ENCODE measurements at places on chromosomes 5 and 9.
A peak's percentile ranks its signal among the peaks of the same experiment; 100 is the strongest.

- DNase-seq: no peak
Observed at GRCh38 chr9:95087659-95088242, 229.8 kb downstream of the FANCC start.

GRCh38 chr9:131593091-131593820 is 47.9 kb downstream of the PRRT1B start:
- DNase-seq: no peak

GRCh38 chr9:76650692-76651091 is 113.5 kb upstream of the PCA3 start:
- no peak for DNase-seq

- peak; percentile 76 for DNase-seq
Observed at GRCh38 chr9:92634712-92635605, 35.0 kb downstream of the IPPK start.

GRCh38 chr5:180474569-180474968 is 19.6 kb upstream of the CNOT6 start:
- no peak for DNase-seq

- DNase-seq: no peak
Observed at GRCh38 chr9:116153765-116154333, at the start of gene PAPPA. TSS of gene PAPPA (plus strand) at chr9:116153791. CDS start at chr9:116154173, 382 bp downstream.

DNA sequence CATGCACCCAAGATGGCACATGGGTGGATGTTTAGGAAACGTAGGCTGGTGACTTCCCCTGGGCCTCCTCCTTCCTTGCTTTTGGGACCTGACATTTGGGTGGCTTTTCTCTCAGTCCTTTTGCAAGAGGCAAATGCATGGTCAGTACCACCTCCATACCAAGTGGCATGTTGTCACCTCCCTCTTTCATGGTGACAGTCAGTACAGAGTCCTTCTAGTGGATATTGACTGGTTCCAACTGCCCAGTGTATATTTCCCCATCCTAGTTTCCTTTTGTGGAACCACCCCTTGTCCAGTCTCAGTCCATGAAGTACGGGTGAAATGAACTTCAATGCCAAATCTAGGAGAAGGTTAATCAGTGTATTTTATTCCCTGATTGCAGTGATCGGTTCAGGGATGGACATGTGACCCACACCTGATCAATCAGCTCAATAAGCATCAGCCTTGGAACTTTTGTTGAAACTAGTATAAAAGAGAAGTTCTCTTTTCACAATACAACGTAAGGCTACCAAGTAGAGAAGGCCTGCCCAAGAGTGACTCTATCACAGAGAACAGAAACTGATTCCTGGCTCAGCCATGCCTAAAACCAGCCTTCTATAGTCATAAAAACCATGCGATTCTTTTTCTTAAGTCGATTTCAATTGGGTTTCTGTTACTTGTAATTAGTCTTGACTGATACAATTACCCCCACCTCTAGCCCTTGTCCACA is 143.4 kb upstream of the KLF9 start:
- DNase-seq: no peak

- no peak for DNase-seq
Observed at GRCh38 chr9:134328341-134328840, 2.1 kb downstream of the RXRA start.

DNA sequence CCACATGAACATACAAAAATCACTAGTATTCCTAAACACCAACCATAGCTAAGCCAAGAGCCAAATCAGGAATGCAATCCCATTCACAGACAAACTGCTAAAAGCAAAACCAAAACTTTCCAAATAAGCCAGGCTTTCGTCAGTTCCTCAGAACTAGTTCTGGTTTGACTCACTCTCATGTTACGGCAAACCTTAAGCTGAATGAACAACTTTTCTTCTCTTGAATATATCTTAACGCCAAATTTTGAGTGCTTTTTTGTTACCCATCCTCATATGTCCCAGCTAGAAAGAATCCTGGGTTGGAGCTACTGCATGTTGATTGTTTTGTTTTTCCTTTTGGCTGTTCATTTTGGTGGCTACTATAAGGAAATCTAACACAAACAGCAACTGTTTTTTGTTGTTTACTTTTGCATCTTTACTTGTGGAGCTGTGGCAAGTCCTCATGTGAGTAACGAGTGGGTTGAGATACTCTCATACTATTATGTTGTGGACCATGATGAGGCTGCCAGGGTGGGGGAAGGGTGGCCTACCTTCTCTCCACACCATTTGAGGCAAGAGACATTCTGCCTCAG is at the start of gene PDCD1LG2:
Gene PDCD1LG2, plus strand, starts transcription at position 172 of the 572 bp plus-strand sequence. CDS start 12,016 bp downstream, outside the sequence.
- DNase-seq: no peak

DNA sequence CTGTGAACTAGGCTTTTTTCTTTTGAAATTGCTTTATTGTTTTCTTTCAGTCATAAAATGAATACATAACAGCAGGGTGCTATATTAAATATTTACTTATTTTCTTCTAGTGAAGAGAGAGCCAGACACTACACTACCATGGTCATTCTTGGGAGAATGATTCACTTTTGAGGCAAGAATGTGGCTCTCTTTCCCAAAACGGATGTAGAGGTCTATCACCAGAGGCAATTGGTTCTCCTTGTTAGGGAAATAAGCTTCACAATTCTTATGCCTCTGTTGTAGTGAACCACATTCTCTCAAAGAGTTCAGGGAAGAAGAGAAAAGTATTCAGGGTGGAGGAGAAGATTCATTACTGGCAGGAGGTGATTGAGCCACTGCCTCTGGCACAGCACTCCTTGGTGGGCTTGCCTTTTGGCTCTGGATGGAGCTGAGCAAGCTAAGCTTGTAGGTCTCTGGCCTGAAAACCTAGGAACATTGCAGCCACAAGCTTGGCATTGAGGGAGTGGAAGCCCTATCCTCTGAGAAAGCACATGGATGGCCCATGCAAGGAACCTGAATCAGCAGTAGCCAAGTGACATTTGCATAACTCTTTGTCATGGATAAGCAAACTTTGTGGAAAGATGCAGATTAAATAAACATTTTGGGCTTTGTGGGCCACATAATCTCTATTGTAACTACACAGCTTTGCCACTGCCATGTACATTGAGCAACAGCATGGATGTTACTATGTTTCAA is 179.0 kb upstream of the TNC start:
- DNase-seq: no peak

GRCh38 chr5:1332461-1333001 is 12.4 kb downstream of the CLPTM1L start:
- DNase-seq: no peak

DNA sequence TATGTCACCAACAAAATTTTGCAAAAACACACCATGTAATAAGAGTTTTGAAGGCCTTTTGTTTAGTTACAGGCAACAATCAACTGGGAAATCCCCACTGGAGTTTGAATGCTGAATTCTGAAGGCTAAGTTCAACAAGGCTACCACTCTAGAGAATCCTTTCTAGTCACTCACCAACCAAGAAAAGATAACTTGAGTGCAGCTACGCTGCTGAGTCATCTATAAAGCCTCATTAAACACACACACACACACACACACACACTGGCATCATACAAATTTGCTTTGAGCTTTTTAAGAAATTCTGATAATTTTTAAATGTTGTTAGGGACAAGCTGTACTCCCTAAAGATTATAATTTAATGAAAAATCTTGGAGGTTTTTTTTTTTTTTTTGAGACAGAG is 219.6 kb downstream of the DENND1A start:
- DNase-seq: no peak

- DNase-seq: no peak
Observed at GRCh38 chr9:95778957-95779356, 96.5 kb upstream of the ERCC6L2 start.

- DNase-seq: no peak
Observed at GRCh38 chr5:11407556-11408145, 496.6 kb downstream of the CTNND2 start.

DNA sequence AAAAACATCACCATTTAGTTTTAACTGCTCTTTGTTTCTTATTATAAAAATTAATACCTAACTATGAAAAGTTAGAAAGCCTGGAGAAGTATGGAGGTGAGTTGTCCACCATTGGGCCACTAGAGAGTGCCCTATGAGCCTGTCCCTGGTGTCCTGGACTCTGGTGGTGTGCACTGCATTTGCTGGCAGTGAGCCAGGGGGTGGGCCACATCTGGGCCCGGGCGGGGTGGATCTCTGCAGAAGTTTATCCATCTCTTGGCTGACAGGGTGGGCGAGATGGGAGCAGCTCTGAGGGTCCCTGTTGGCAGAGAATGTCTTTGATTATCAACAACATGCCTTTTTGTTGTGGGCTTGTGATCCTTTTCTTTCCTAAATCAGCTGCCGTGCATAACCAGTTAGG is 8.2 kb downstream of the TENT4A start:
- DNase-seq: peak; percentile 43

DNA sequence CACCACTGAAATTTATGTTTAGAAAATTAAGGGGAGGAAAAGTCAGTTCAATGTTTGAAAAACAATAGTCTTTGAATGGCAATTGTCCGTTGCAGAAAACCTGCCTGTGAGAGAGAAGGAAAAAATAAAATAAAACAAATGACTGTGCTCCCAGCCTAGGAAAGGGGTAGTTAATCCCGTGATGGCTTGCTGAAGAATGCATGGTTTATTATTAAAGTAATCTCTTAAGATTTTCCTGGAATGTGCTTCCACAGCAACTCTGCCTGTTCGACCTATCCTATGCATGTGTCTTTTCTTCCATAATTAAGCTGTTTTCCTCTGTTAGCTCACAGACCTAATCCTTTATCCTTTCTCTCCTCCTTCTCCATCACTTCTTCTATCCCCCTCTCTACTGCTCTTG is 2.4 kb upstream of the DAB2 start:
- DNase-seq: no peak

DNA sequence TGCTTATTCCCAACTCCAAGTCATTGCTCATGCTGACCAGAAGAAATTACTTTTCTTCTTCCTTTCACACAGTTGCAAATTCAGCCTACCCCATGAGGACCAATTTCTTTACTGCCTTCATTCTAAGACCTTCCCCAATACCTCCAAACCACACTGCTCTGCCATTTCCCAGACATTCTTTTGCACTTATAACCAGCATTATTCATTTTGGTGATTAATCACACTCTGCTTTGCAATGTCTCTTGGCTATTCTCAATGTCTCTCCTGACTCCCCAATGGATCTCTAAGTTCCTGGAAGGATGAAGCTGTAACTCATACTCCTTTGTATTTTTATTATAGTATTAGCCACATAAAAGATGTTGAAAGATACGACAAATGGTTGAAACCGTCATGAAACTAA is 105.7 kb upstream of the RANBP3L start:
- DNase-seq: no peak

GRCh38 chr5:94640176-94640575 is 21.7 kb downstream of the SLF1 start:
- no peak for DNase-seq

DNA sequence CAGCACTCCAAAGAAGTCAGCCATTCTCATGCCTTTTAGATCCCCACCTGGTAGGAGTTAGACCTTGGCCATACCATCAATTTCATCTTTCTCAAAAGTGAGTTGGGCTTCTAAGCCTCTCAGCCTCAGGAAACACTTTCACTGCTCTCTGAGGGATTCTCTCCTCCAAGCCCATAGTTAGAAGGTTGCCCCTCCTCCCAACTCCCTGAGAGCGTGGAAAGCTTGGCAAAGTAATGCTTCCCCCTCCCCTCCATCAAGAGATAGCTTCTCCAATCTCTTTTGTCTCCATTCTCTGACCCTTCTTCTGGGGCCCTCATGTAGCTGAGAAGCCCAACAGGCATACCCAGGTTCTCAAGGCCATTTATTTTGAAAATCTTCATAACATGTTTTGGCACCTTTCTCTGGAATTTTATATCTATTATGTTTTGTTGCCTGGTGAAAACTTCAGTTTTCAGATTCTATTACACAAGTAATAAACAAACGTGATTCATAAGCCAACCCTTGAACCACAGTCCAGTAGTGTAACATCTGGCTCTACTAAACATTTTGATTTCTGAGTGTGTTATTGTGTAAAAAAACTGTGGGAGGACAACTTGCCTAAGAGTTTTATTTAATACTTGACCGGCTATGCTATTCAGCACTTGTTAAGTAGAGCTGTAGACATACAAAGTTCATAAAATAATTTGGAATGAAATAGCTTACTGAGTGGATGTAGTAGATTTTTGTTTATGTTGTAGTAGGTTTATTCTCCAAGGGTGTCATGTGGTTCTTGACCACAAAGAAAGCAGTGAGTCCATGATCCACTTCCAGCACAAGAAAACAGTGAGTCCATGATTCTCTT is 17.1 kb downstream of the LVRN start:
- DNase-seq: no peak
